Mammary epithelial cell (primary cell): ENCODE measurements at places on chromosomes 2 and 18.

- peak; percentile 22 for DNase-seq
These were observed 9.9 kb downstream of the DNMT3A start for GRCh38 chr2:25331686-25332365.

DNA sequence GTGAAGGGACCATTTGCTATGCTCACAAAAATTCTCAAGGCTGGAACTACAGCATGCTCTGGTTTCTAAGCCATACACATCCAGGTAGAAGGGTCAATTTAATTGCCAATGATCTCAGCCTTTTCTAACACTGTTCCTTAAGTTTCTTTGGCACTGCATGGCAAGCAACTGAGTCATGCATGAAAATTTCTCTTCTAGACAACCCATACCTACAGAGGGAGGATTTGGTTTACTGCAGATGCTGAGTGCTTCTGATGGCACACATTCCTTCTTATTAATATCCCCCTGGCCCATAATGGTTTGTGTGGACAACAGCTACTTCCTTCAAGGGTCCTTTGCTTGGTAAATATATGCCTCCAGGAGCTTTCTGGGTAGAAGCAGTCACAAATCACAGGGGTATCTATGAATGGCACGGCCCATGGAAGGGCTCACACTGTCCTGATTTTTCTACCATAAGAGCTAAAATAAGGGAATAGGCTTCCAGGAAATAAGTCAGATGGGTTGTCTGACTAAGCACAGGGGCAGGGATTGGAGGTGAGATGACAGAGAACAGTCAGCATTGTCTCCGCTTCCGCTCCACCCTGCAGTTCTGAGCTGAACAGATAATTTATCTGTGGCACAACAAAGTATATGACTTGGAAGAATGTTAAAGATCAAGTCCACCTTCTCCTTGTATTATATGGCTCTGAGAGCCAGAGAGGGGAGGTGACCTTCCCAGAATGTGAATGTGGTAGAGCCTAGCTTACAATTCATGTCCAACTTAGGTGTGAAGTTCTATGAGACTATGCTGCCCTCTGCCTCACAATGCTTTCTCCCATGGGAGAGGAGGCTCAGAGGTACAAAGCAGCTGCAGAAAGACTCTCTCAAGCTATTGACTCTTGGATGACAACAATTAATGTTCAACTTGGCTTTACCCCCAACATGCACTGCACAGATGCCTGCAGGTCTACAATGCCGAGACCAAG lies 199.2 kb upstream of the TNP1 start:
- no peak for DNase-seq

- no peak for DNase-seq
These were observed 183.4 kb upstream of the FOSL2 start for GRCh38 chr2:28209261-28209691.

DNA sequence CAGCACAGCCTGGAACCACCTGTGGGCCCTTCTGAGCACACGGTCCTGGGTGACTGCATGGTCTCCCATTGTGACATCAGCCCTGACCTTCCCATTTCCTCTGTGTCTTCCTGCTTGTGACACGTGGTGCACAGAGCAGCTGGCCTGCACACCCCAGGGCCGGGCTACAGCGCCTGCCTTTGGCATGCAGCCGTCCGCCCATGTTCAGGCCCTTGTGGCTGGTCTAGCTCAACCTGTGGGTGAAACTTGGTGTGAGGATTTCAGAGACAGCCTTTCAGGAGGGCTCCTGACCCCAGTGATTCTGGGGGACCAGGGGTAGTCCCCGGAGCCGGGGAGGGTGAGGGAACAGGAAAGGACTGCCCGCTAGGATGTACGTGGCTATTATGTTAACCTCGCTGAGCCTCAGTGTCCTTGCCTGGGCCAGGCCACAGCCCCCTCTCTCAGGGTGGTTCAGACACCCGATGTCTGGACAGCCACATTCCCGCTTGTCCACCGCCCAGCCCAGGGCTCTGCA lies 284.8 kb upstream of the HS6ST1 start:
- DNase-seq, result no peak

DNA sequence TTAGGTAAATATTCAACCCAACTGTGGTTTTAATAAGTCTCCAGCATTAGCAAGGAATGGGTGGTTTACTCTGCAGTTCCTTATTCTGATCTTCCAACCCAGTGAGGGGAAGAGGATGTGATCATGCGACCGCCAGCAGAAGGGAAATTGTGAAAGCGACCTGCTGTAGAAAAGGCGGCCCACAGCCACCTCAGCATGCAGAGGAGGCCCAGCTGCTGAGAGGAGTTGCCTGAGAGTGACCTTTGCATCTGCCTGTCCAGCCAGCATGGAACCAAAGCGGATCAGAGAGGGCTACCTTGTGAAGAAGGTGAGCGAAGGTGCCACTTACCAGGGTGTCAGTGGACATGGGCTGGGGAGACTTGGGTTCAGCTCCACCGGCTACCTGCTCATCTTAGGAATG lies at the start of gene PLEK:
Gene PLEK, plus strand, starts transcription at position 196 of the 400 bp plus-strand sequence. Its CDS starts 70 bp downstream, at position 266.
- no peak for DNase-seq

DNA sequence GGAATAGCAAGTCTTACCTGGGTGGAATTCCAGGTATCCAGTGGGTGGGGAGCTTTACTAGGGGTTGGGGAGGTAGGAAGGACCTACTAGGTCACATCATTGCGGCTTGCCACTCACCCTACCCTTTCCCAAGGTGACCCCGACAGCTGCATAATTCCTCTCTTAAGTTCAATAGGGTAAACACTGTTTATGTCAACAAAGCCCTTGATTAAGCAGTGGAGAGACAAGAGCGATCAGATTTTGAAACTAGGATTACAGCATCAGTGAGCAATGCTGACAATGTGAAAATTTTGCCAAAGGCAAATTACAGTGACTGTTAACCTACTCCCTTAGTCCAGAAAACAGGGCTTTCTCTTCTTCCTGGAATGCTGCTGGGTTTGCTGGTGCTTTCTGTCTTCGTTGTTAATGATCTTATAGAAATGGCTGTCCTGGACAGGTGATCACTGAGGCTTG lies 14.5 kb downstream of the SLC19A3 start:
- DNase-seq, result peak; percentile 61

GRCh38 chr2:216819766-216820165 lies 40.1 kb downstream of the TNP1 start:
- no peak for DNase-seq

GRCh38 chr2:1677821-1678165 lies 66.5 kb downstream of the PXDN start:
- no peak for DNase-seq

DNA sequence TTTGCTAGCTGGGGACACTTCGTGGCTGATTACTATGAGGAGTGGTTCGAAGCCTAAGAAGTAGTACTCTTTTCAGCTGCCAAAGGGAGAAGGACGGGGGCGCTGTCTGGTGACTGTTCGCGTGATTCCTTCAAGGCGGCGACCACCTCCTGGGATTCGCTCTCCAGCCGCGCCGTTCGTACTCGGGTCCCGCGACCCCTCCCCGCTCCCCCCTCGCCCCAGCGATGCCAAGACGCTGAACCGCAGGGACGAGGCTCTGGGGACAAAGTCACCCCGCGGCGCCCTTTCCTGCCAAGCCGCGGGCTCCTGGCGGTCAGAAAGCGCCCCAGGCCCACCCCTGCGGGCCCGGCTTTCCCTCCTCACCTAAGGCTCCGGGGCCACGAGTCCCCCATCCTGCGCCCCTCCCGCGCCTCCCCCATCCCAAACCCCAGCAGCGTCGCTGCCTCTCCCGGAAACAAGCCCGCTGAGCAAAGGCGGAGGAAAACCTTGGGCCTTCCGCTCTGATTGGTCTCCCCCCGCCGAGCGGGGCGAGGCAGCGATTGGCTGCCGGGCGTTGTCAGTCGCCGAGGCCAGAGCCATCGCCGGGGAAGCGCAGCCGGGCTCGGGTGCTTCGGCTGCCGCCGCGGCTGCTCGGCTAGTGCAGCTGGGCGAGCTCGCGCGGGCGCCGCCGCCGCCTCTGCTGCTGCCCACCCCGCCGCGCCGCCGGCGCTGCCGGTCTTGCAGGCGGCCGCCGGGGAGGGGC lies 404.3 kb downstream of the XIRP2 start:
- DNase-seq, result peak; percentile 90

DNA sequence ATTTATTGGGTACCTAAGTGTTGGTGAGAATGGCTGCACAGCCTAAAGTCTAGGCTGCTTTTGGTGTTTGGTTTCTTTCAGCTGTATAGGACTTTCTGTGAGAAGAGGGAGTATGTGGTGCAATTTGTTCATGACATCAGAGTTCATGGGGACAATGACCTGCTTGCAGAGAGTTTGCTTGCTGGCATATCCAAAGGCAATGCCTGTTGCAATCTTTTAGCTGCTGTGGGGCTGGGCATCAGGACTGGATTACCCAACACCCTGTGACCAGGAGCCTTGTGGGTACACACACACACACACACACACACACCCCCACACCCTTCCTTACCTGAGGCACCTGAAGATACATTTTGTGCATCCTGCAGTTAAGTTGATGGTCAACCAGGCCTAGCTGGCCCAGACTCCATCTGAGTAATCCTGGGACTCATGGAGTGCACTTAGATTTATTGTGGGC lies 68.4 kb downstream of the LIPG start:
- peak; percentile 57 for DNase-seq

GRCh38 chr18:48742706-48743475 lies 204.1 kb downstream of the CTIF start:
- DNase-seq, result peak; percentile 38

DNA sequence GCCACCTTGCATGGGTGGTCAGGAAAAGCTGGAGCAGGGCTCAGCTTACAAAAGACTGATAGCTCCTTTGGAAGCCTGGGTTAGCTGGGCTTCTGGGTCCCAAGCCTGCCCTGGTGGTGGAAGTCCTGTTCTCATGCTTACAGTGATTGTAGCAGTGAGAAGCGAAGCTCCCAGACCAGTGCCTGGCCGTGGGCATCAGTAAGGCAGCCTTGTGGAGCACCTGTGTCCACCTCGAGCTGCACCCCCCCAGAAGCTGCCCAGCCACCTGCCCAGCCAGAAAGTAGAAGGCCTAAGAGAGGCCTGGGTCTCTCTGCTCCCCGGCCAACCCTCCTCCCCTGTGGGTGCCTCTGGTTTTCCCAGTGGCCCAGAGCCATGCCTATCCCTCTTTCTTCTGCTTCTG lies 10.5 kb downstream of the GLI2 start:
- DNase-seq, result no peak

DNA sequence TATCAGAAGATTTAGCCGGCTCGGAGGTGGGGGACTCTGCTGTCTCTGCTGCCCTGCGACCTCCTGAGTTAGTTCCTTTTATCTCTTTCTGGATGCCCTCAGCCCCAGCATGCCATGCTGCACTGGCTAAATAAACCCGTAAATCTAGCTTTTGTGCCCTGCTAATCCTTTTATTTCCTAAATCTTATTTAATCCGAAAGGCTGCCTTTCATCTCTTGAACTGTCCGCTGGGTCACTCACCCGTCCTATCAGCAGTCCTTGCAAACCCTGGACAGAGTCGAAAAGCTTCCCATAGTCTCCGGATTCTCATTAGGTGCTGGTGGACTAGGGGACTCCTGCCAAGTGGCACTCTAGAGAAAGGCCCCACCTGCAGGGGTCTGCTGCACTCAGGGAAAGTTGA lies 122.0 kb upstream of the APCDD1 start:
- no peak for DNase-seq

DNA sequence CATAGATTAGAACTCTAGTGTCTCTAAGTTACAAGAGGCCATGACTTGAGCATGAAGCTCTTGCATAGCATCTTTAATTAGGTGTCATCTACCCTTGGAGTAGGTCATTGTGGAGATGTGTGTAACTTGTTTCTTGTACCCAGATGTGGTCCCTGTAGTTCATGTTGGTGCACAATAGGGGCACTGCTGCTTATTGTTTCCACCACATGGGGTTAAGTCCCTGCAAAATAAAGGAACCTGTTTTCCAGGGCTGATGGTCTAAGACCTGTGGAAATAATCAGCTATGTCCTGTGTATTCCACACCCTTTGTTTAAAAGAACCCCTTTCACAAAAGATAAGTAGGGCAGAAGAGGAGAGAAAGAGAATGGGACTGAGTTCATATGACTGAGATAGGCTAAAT lies 28.6 kb downstream of the ASXL3 start:
- DNase-seq, result no peak

GRCh38 chr2:231308631-231309428 lies 86.7 kb upstream of the B3GNT7 start:
- DNase-seq, result peak; percentile 40

DNA sequence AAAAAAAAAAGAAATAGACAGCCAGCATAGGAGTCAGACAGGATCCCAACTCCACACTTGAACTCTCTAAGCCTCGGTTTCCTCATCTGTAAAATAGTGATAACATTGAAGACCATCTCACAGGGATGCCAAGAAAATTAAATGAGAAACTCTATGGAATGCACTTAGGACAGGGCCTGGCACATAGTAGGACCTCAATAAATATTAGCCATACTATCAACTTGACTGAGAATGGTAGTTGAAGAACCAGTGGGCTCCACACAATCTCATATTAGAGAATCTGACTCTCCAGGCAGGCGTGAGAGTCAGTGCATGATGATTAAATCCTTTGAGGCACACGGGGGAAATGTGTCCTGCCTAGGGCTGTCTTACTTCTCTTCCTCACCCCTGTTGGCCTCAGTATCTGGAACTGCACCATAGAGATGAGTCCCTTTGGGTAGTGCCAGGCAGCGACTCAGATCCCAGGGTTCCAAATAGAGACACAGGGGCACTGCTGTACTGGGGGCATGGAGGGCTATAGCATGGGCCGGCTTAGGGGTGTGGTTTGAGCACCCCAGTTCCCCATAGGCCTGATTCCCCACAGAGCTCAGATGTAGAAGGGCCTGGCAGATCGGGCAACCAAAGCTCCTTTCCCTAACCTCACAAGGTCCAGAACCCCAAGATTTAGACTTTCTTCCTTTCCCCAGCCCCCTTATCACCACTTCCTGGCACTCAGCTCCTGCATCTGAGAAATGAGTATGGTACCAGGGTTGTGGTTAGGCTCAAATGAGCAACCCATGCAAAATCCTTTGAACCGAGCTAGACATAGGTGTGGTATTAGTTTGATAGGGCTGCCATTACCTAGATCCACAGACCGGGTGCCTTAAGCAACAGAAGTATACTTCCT lies 51.3 kb upstream of the CAB39 start:
- DNase-seq, result no peak

- no peak for DNase-seq
These were observed 98.6 kb downstream of the HDAC4 start for GRCh38 chr2:239302083-239302807.

- DNase-seq, result peak; percentile 2
These were observed 194.5 kb upstream of the LRRTM1 start for GRCh38 chr2:80499095-80499494.

DNA sequence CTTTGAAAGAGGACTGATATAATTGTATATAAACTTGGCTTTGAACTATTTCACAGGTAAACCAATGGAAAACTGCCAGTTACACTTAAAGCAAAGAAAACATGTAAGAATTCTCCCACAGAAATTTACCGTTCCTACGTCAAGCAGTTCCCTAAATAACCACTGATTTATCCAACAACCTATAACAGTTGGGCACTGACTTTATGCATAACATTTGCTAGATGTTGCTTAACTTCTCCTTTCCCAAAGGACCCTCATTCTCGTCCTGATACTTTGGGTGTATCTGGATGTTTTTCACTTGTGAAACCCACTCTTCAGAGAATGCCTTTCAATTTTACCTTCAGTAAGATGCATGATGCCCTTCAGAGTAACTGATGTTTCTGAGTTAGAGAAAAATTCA lies 43.8 kb downstream of the STAT1 start:
- no peak for DNase-seq
